ENCODE measurements at places on chromosomes 5 and 9.

GRCh38 chr5:87164409-87164808 lies 103.3 kb upstream of the RASA1 start:
- no peak for DNase-seq

DNA sequence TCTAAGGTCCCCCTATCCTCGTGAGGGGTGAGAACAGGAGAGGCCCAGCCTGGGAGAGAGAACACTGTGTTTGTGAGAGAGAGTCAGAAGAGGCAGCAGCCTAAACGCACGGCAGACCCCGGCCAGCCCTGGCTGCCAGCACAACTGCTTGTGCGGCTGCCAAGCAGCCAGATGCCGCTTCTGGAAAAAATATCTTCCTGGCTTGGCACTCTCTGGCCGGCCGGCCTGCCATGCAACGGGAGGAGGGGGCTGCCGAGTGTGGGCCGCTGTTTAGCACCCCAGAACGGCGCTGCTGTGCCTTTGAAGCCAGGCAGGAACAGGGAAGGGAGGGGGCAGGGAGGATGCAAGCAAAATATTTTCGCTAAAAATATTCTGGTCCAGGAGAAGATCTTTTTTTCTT lies 105.0 kb downstream of the FGF18 start:
- DNase-seq, result no peak

GRCh38 chr5:128156521-128156920 lies 73.0 kb downstream of the SLC12A2 start:
- DNase-seq, result no peak

DNA sequence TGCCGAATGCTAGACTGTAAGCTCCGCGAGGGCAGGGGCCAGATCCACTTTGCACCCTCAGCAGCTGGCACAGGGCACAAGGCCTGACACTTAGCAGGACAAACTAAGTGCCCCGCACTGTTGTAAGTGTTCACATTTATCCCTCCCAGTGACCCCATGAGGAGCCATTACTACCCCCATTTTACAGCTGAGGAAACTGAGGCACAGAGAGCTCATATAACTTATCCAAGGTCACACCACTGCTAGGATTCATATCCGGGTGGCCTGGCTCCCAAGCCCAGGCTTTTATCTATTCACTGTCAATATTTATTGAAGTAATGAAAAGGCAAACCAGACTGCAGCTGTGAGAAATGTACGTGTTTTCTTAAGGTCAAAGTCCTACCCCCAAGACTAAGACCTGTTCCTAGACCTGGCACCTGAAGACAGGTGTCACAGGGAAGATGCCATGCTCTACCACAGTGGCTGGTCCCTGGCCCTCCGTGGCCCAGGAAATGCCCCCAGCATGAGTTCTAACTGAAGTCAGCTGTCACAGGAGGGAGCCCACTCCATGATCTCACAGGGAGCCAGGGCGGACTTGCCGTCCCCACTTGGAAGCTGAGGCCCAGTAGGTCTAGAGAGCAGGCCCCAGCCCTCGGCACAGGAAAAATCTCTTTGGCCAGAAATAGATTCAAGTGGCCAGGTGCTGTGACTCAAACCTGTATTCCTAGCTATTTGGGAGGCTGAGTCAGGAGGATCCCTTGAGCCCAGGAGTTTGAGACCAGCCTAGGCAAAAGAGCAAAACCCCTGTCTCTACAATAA lies 74.7 kb upstream of the IL17B start:
- DNase-seq, result no peak

DNA sequence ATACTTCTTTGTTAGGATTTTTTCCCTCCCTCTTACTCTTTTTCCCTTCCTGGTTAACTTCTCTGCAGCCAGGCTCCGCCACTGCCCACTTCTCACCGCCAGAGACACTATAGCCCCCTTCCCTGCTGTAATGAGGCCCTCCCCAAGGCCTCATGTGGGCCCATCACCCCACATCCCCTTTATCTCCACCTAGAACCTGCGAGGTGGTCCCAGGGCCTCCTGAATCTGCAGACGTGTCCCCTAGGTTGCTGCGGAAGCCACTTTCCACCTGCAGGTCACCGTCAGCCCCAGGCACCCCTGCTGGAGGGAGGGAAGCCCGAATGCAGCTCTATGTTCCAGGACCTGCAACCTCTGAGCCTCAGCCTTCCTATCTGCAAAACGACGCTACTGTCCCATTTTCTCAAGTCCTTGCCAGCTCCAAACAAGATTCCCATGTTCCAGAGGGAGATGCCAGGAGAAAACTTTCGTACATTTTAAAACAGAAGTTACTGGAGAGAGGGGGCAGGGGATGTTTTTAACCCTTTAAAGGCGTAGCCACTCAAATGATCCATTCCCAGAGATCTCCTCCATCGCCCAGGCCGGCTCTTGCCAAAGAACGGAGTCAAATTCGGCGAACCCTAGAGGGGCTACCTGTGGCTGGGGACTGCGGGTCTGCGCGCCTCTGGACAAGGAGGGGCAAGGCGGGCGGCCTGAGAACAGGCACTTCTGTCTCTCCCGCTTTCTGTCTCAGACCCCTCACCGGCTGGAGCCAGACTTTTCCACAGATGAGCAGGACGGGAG lies 929 bp downstream of the SH3PXD2B start:
- no peak for DNase-seq

GRCh38 chr9:107213561-107214028 lies 69.5 kb upstream of the RAD23B start:
- peak; percentile 96 for DNase-seq

All from kidney epithelial cell (primary cell).